IPS-NIHi11 (cell line): ENCODE measurements at places on chromosomes 1 and 21.

DNA sequence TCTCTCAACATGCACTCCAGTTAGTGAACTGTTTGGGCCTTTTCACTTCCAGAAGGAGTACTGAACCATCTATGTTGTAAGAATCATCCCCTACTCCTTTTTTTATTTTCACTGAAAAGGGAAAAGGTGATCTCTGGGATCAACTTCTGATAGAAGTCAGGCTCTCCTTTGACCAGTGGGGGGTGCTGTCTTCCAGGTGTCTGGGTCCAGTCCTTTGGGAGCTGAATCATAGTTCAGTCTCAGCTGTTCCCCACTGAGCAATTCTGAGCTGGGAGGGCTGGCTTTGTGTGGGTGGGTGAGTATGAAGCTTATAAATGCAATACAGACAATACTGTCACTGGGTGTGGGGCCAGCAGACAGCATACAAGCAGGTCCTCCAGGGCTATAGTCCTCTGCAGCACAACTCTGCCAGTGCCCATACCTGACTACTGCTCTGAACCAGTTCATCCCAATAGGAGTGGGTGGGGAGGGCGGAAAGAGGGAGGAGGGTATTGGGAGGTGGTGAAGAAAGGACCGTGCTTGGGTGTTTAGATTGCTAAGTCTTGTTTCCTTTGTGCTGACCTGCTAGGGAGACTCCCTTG, 12.5 kb upstream of the SARS1 start:
- peak; percentile 89 for DNase-seq

DNA sequence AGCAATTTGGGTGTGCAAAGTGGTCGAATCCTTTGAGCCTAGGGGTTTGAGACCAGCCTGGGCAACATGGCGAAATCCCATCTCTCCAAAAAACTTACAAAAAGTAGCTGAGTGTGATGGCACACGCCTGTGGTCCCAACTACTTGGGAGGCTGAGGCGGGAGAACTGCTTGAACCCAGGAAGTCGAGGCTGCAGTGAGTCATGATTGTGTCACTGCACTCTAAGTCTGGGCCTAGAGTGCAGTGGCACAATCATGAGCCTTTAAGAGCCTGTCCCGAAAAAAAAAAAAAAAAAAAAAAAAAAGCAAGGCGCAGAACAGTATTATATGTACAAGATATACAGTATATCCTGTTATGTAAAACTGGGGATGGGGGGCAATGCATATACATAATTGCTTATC, 25.1 kb upstream of the HTR1D start:
- no peak for DNase-seq

DNA sequence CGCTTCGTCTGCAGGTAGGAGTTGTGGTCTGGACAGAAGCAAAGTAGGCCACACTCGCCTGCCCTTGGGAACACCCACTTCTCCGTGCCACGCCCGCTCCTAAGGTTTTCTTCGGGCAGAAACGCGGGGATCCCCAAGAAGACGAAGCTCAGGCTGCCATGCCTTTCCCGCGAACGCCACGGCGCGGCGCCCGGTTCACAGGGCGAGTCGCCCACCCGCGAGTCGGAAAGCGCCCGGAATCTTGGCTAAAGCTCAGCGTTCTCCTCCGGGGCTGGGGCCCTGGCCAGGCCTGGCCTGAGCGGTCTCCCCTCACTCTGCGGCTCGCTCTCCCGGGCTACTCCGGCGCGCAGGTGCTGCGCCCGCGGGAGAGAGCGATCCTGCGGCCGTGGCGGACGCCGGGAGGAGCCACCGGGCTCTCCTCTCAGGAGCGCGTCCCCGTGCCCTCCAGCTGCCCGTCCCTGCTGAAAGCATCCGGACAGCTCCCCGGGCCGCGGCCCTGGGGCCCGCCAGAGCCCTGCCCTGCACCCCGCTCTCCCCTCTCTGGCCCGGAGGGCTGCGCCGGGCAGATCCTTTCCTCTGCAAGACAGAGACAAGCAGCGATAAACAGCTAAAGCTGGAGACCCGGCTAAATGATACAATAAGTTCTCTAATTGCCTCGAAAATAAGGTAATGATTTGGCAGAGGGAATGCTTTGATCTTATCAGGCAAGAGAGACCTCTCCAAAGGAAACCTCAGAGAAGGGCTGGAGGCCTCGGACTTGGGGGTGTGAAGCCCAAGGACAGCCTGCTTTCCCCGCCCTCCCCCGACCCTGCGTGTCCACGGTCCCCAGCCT, 6.7 kb upstream of the WNT2B start:
- peak; percentile 76 for DNase-seq

GRCh38 chr1:175377394-175377793, 184.8 kb upstream of the KIAA0040 start:
- DNase-seq, result no peak

DNA sequence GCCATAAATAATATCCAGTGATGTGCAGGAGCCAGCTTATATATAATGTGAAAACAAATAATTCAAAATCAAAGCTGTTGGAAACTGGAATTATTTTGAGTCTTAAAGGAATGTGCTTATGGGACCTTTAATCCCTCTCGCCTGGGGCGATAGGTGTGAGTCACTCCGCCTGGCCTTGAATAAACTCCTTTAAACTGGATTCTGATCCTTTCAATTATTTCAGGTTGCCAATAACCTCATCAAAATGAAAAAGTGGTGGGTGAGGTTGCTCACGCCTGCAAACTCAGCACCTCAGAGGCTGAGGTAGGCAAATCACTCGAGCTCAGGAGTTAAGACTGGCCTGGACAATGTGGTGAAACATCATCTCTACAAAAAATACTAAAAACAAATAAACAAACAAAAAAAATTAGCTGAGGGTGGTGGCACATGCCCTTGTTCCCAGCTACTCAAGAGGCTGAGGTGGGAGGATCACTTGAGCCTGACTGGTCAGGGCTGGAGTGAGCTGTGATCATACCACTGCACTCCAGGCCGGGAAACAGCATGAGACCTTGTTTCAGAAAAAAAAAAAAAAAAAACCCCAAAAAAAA, 11.4 kb upstream of the SLC2A5 start:
- DNase-seq, result no peak

- DNase-seq, result no peak
These were observed 52.9 kb downstream of the LRRC8D start for GRCh38 chr1:89873770-89874169.

DNA sequence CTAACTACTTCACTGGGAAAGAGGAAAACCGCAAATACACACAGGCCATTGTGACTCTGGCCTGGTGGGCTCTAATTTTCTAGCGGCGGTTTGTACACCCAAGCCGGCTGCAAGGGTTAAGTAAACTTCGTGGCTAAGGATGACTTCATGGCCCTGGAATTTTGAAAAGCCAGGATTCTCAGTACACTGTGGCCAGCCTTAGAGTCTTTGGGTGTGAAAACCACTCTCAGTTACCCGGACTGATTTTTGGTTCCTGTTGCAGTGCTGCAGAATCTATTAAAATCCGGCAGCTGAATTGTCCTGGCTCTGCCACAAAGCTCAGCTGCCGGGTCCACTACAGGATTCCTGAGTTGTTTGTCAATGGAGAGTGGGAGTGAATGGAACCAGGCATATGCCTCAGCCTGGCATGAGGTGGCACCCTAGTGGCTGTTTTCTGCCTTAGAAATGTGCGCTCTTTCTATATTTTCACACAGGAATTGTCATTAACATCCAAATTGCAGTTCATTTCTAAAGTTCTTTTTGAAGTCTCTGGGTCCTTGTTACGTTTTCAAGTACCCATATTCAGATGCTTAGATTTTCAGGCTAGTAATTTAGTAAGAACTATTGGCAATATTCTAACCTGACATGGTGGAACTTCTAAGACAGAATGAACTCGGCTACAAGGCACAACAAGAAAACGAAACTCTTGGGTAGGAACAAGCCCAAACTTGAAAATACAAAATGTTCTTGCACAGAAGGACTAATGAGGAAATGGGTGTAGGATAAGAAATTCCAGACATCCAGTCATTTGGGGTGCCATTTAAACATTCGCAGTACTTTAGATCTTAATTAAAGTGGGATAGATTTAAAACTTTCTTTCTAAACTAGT, 255.9 kb downstream of the NFIA start:
- DNase-seq, result peak; percentile 73

DNA sequence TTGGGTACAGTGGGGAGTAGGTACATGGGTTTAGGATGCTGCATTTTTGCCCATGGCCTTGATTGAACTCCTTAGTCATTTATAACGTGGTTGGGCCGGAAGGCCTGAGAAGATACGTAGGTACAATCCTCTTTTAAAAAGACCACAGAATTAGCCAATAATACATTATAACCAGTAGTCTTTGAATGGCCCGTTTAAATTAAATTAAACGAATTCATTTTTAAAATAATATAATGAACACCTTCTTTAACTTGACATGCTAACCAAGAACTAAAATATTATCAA, 20.1 kb upstream of the ADAR start:
- DNase-seq, result no peak

- DNase-seq, result peak; percentile 31
These were observed 31.6 kb downstream of the OSBPL9 start for GRCh38 chr1:51648180-51649109.

DNA sequence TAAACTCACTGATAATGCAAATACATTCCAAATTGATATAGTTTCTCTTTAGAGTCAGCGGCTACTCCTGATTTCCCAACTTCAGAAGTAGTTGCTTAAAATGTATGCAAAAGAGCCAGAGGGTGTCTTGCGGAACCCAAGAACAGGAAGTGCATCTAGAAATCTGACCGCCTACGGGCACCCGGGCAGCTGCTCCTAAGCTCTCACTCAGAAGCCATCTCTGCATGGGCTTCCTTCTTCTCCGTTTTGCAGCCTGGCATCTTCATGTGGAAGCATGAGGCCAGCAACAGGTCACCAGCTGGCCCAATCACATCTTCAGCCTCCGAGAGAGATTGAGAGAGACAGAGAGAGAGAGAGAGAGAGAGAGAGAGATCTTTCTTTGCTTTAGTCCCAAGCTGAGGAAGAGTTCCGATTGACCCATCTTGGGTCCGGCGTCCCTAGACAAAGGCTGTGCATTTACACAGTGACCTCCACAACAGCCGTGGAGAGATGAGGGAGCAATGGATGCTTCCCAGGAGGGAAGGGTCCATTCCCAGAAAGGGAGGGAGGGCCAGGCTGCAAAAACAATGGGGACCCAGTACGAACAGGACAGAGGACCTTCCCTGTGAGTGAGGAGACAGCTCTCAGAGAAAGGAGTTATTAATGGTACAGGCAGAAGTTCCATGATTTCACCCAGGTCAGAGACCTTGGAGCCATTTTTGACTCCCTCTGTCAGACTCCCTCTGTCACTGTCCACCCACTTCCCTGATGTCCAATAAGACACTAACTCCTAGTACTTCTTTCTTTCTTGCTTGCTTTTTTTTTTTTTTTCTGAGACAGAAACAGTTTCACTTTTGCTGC, 28.2 kb upstream of the SLC30A1 start:
- no peak for DNase-seq

GRCh38 chr1:53698384-53698980, 40.5 kb downstream of the GLIS1 start:
- no peak for DNase-seq

DNA sequence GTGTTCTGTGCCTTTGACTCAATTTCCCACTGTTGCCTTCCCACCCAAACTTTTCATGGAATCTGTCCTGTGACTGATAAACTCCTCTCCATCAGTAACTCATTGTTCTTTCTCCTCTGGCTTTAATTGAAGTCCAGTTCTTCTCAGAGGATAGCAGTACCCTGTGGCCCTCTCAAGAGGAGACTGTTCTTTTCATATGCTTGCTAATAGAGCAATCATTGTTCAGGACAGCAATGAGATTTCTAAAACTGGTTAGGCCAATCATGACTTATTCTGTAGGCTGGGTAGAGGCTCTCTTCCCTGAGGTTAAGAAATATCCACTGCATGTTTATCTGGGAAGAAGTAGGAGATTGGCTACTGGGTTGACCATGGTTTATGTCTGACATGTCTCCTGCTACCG, 98.8 kb downstream of the CHD1L start:
- no peak for DNase-seq

DNA sequence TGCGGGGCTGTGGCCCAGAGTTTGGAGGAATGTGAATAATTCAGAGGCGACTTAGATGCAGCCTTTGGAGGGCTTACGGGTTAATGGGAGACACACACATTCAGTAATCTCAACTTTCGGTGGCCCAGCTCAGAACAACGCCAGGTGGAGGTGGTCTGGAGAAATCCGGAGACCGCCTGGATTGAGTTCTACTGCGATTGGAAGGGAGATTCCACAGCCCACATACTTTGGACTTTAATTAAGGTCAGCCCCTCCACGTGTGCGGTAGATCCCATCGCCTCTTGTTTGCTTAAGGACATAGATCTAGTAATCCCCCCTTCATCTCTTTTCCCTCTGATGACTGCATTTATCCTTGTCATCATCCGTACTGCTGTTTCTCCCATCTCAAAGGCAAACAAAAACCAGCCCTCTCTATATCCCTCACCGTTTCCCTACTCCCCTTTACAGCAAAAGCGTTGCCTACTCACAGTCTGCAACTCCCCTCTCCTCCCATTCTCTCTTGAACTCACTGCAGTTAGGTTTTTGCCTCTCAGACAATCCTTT, 720 bp upstream of the BSDC1 start:
- DNase-seq, result peak; percentile 46

DNA sequence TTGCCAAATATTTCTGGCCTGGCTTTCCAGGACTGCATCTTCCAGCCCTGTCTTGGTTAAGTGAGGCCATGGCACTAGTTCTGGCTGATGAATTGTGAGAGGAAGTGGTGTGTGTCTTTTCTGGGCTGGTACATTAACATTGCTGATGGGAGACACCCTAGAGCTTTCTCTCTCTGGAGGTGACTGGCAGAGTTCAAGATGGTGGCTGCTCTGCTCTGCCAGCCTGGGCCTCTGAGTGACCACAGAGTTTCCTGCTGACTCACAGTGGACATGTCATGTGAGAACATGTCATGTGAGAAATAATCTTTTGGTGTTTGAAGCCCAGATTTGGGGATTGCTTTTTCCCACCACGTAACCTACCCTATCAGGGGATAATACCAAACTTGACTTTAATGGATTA, 218.0 kb upstream of the KIAA0040 start:
- no peak for DNase-seq

DNA sequence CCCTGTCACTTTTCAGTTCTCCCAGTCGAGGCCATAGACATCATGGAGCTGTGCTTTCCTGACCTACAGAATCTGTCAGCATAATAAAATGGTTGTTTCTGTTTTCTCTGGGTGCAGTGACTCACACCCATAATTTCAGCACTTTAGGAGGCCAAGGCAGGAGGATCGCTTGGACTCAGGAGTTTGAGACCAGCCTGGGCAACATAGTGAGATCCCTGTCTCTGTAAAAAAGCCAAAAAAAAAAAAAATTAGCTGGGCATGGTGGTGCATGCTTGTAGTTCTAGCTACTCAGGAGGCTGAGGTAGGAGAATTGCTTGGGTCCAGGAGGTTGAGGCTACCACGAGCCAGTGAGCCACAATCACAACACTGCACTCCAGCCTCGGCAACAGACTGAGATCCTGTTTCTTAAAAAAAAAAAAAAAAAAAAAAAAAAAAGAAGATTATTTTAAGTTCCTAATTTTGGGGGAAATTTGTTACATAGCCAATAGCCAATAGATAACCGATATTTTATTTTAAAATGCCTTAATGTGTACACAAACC, 196.2 kb downstream of the ADSS2 start:
- no peak for DNase-seq
